ENCODE measurements at places on chromosomes 3 and 15.

GRCh38 chr3:146161663-146162002, 649 bp upstream of the PLOD2 start:
- peaks cover 4% of the 10 kb centered on the region for H3K36me3 ChIP-seq
- H3K4me1 ChIP-seq: peaks cover 78% of the 10 kb centered on the region
- H3K27me3 ChIP-seq: no peaks in the 10 kb centered on the region
- peak overlapping the region; percentile 83 for H3K4me3 ChIP-seq

- peaks cover 94% of the 10 kb centered on the region for H3K36me3 ChIP-seq
- no peak overlapping the region for H3K27ac ChIP-seq
- DNase-seq: no peak
- peaks cover 4% of the 10 kb centered on the region for H3K4me1 ChIP-seq
These were observed 187.7 kb downstream of the ITPR1 start for GRCh38 chr3:4680871-4681300.

- peaks cover 7% of the 10 kb centered on the region for H3K27me3 ChIP-seq
- H3K36me3 ChIP-seq: no peaks in the 10 kb centered on the region
- no peak overlapping the region for H3K27ac ChIP-seq
- no peak overlapping the region for H3K4me3 ChIP-seq
- H3K4me1 ChIP-seq: peaks cover 6% of the 10 kb centered on the region
These were observed 135.0 kb downstream of the NFKBIZ start for GRCh38 chr3:101984356-101984755.

DNA sequence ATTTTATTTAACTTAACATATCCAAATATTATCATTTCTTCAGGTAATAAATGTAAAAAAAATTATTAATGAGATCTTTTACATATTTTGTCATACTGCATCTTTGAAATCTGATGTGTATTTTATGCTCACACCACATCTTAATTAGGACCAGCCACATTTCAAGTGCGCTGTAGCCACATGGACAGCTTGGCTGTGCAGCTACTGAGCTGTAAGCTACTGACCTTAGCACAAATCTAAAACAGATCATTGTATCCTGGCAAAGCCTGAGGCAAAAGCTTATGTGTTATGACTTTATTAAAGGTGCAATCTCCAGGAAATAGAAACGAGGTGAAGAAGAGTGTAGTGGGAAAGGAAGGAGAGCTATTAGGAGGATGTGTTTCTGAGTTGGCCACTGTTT, 126.7 kb upstream of the UBE2E2 start:
- H3K27me3 ChIP-seq: peaks cover 2% of the 10 kb centered on the region
- H3K27ac ChIP-seq: peak overlapping the region; percentile 1
- H3K4me1 ChIP-seq: peaks cover 2% of the 10 kb centered on the region
- no peak overlapping the region for H3K4me3 ChIP-seq
- no peaks in the 10 kb centered on the region for H3K36me3 ChIP-seq

- no peak overlapping the region for H3K4me3 ChIP-seq
- H3K27me3 ChIP-seq: no peaks in the 10 kb centered on the region
- no peak overlapping the region for H3K27ac ChIP-seq
These were observed 500.7 kb upstream of the ATP11B start for GRCh38 chr3:182292591-182292990.

DNA sequence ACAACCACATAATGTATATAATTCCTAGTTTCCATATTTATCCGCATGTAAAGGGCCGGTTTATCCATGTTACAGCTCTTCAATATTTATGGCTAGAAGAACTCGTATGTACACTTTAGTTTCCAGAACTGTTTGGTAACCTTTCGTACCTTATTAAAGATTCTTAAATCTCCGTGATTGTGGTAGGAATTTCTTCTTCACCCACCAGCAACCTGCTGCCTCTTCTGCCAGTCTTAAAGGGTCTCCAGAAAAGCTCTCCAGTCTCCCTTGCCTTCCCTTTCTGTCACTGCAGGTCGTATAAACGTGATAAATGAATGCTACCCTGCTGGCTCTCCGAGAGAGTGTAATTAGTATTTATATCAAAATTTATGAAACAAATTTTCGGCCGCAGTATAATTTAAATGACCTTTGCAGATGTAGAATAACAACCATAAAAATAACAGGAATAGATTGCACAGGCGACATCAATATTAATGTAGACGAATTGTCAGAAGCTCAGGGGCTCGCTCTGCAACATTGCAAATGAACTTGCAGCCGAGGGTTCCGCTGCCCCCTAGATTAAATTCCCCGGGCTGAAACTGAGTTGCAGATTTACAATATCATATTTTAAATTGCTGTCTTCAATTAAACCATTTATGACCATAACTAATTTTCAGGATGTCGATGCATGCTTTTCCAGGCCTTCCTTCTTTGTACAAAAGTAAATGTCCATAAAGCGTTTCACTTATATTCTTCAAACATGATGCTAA, 5.4 kb downstream of the ZIC1 start:
- peaks cover 100% of the 10 kb centered on the region for H3K27me3 ChIP-seq
- H3K4me3 ChIP-seq: peak overlapping the region; percentile 57
- peaks cover 31% of the 10 kb centered on the region for H3K4me1 ChIP-seq
- H3K36me3 ChIP-seq: no peaks in the 10 kb centered on the region
